Right ventricle myocardium superior (tissue), 1 donor: ENCODE measurements at places on chromosomes 6 and 20.

DNA sequence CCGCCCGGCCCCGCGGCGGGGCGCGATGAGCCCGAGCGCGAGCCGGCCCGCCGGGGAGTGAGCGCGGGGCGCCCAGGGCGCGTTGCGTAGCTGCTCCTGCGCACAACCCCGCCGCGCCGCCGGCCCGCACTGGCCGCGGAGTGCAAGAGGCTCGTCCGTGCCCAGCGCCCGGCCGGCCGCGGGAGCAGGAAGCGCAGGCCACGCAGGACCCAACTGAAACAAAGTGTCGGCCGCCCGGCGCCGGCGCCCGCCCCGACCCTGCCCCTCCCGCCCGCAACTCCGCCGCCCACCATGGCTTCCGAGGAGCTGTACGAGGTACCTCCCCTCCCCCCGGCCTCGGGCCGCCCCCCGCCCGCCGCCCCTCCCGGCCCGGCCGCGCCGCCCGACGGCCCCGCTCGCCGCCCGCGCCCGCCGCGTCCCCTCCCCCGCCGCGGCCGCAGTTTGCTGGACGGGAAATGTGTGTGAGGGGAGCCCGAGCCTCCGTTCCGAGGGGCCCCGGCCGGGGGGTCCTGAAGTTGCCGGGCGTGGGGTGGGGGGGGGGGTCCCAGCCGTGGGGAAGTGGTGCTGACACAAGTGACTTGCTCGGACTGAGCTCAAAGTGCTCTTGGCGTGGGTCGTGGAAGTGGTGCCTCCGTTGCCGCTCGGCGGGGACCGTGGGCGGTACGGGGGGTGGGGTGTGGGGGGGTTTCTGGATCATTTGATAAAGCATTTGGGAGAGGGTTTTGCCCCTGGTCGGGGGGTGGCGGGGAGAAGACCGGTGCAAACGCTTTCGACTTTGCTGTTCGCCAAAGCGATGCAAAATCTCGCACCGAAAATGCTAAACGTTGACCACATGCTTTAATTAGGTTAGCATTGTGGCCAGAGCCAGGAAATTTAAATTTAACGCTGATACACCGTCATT is 539 bp downstream of the CDYL start:
- DNase-seq: peak; percentile 73

- DNase-seq: no peak
Measured at GRCh38 chr20:6636209-6637159, 131.0 kb upstream of the BMP2 start.

- no peak for DNase-seq
Measured at GRCh38 chr6:131400054-131400778, 172.8 kb upstream of the ARG1 start.

DNA sequence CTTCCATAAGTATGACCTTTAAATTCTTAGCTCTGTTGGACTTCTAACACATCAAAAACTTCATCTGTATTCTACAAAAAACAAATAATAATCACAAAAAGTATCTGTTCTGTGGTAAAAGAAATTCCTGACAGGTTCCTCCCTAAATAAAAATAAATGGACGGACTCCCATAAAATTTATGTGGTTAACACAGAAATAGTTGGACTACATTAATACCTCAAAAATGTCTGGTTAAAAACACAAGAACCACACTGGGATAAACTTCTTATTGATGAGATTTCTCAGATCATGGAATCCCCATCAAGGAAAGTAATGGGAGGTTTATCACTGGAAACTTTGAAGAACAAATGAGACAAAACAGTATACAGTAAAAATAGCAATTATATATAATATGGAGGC is 172.4 kb downstream of the MOXD1 start:
- DNase-seq: no peak

DNA sequence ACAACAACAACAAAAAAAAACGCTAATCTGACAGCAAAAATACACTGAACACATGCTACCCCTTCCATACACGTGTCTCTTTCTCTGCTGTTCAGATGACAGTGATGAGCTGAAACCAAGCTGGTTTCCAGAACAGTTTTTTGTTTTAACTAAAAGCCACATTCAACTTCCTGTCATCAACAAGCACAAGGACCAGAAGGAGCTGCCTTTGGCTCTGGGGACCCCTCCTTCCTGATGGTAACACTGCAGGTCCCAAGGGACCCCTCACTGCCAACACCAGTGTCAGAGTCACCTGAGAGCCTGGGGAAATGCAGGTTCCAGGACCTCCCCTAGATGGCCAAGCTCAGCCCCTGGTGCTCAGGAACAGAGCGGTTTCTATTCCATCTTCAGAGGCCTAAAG is 6.0 kb downstream of the CST7 start:
- no peak for DNase-seq

- DNase-seq: no peak
Measured at GRCh38 chr6:112600168-112600567, 253.0 kb downstream of the RFPL4B start.

DNA sequence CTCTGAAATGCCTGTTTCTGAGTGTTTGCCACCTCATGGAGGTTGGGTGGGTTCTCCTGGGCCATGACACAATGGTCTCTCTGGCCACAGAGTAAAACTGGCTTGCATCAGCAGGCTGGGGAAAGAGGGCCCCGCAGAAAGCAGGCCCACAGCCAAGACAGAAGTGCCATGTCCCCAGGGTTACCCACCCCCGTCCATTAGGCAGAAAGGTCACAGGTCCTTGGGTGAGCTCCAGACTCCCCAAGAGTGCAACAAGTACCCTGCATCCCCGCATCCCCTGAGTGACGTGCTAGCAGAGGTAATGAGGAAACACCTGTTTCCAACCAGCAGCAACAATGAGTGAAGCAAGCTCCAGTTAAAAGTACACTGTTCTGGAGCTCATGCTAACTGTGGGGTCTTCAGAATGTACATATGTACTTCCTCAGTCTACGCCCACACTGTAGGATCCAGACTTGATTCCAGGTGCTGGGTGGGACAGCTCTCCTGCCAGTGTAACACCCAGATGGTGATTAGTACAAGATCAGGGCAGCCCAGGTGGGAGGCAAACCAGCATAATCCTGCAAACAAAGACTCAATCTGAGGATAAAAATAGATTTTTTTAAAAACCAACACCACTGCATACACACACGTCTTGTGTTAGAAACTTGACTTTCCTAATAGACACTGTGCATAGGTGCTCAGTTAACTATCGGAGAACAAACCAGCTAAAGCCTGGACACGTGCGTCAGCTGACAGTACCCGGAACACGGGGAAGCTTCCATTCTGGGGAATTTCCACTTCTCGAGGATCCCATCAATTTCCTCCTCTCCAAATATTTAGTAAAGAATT is 31.5 kb downstream of the RRBP1 start:
- DNase-seq: no peak

DNA sequence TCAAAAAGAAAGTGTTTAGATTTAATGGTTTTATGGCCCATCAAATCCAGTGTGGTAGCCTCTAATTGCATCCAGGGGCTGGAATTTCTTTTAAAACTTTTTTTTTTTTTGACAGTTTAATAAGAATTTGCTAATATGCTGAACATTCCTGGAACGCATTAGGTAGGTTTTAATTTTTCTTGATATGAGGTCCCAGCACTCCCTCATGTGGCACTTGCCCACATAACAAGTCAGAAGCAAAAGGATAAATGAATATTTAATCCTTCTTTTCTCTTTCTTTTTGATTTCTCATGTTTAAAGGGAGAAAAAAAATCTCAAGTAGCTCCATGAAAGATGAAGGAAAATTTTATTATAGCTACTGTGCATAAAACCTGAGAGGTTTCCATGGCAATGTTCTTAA is 13.5 kb downstream of the HAO1 start:
- DNase-seq: no peak

- no peak for DNase-seq
Measured at GRCh38 chr6:138030872-138031271, 76.3 kb downstream of the PERP start.

GRCh38 chr6:7535498-7535897 is 6.0 kb upstream of the DSP start:
- no peak for DNase-seq

GRCh38 chr20:8060977-8061376 is 41.4 kb upstream of the TMX4 start:
- DNase-seq: no peak

- DNase-seq: no peak
Measured at GRCh38 chr20:20566516-20566915, 145.9 kb downstream of the RALGAPA2 start.

DNA sequence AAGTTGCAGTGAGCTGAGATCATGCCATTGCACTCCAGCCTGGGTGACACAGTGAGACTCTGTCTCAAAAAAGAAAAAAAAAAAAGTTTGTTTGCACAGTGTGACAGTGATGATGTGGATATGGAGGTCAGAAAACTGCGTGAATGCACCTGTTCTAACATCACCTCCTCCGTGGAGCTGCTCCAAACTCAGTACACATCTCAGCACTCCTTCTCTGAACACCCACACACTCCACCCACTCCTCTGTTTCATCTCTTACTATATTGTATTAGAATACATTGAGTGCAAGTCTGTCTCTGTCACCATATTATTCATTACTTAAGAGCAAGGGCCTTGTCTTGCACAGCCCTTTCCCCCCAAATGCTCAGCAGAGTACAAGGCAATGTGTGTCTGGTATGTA is 51.5 kb upstream of the ENPP4 start:
- DNase-seq: no peak

DNA sequence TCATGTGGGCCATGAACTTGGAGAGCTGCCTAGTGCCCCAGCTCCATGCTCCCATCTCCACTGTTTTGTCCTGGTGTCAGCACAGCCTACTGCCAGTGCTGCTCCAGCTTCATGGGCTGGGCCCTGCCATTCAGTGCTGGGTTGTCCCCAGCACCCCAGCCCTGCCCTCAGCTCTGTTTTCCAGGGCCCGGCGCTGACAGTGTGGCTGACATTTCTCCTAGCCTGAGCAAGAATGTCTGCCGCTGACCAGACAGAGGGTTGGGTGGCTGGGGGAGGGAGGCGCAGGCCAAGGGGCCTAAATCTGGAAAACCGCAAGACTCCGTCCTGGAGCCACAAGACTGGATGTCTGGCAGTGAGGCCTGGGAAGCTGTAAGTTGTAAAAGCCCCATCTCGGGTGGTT is 78.9 kb downstream of the DHX35 start:
- no peak for DNase-seq

DNA sequence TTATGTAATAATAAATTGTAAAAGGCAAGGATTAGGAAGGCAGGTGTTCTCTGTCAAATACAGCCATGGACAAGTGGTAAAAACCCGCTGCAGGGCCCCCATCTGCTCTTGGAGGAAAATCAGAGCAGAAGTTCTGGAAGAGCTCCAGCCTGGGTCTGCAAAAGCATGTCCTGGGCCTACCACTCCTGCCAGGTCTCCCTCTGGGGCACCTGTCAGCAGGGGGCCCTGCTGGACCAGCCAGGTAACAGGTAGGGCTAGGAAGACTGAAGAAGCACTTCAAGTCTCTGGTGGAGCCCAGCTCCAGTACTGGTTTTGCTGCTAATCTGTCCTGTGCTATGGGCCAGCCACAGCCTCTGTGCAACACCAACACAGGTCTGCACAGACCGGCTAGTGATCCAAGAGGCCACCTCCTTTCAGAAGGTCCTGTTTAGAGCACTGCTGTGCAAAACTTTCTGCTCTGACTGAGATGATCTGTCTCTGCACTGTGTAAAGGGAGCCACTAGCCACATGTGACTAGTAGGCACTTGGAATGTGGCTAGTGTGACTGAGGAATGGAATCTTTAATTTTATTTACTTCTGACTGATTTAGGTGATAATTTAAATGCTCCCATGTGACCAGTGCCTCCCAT is 30.2 kb downstream of the RRBP1 start:
- no peak for DNase-seq

- DNase-seq: peak; percentile 22
Measured at GRCh38 chr6:34152806-34153520, 7.1 kb upstream of the GRM4 start.

DNA sequence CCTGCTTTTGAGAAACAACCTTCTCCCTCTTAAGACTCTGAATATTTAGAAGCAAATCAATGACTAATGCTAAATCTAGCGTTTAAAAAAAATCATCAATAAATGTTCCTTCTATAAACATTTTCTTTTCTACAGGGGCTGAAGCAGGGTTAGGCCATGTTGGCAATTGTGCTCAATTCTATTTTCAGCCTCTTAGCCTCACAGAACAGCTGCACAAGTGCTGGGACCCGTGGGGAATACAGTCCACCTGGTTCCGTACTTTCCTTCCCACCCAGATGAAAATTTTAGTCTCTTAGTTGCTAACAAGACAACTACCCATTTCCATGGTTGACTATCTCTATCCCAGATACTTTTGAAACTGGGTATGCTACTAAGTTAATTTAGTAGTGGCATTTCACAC is 138.6 kb downstream of the RPS12 start:
- no peak for DNase-seq

GRCh38 chr6:11632231-11632630 is 94.7 kb downstream of the TMEM170B start:
- DNase-seq: no peak

DNA sequence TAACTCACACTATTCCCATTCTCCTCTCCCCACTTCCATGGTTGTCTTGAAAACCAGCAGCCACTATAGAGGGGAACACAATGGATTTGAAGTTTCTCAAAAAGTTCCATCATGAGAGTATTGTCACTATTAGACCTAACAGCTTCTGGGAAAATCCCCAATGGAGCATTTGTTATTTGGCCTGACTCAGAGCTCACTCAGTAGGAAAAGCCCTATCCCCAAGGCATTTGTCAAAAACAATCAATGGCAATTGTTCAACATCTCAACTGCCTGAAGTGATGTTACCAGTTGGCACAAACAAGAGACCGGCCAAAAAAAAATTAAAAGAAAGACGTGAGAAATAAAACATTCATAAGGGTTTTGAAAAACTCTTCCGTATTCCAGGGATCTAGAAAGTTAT is 98.8 kb downstream of the MYLK4 start:
- no peak for DNase-seq

DNA sequence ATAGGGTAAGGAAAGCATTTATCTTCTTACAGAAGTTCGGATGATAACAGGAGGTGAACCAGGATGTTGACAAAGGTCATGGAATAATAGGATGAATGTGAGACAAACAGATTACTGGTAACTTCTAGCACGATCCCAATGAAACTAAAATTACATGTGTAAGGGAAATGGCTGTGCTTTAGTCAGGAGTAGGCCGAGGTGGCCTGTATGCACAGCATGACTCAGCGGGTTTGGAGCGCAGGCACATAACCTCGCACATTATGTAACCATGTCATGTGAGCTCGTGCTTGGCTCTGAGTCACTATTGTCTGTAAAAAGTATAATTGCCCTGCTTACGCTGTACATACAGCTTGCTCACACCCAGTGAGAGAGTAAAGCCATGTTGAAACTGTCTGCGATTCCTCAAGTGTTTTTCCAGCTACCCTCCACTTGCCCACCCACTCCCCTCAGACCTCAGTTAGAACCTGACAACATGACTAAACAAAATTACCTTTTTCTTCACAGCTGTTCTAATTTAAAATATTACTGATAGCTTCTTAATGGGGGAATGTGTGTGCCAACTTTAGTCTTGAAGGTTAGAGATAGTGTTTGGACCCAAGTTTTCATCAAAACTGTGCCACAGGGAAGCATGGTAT is 8.2 kb downstream of the CYB5R4 start:
- peak; percentile 56 for DNase-seq
